ENCODE measurements at places on chromosomes 2 and 18.

DNA sequence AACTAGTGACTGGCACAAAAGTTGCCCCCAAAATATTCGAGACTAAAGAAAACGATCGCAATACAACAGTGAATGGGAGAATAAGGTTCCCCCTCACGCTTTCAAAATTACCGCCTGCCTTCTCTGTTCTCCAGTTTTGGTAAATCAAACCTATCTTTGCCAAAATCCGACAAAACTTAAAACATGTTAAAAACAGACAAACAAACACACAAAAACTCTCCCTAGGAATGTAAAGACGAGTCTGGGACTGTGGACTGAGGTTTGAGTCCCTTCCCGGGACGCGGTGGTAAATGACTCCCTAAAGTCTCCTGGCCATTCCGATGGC lies 435 bp upstream of the IMPACT start:
- peaks cover 4% of the 10 kb centered on the region for H3K4me1 ChIP-seq
- H3K36me3 ChIP-seq, result peaks cover 3% of the 10 kb centered on the region
- H3K4me3 ChIP-seq, result peak overlapping the region; percentile 72
- no peak for DNase-seq
- peak overlapping the region; percentile 92 for H3K27ac ChIP-seq

GRCh38 chr2:53777134-53777533 lies 9.5 kb downstream of the CHAC2 start:
- H3K27me3 ChIP-seq, result no peaks in the 10 kb centered on the region
- no peak overlapping the region for H3K27ac ChIP-seq
- no peak overlapping the region for H3K4me3 ChIP-seq
- peaks cover 4% of the 10 kb centered on the region for H3K36me3 ChIP-seq

- H3K27ac ChIP-seq, result no peak overlapping the region
- no peak for DNase-seq
- H3K36me3 ChIP-seq, result no peaks in the 10 kb centered on the region
Observed at GRCh38 chr2:47611771-47612170, 171.2 kb upstream of the MSH6 start.

- no peaks in the 10 kb centered on the region for H3K36me3 ChIP-seq
- no peak overlapping the region for H3K27ac ChIP-seq
- no peaks in the 10 kb centered on the region for H3K4me1 ChIP-seq
- no peak overlapping the region for H3K4me3 ChIP-seq
- H3K27me3 ChIP-seq, result no peaks in the 10 kb centered on the region
Observed at GRCh38 chr2:147430408-147430807, 414.4 kb upstream of the ACVR2A start.

- H3K27ac ChIP-seq, result peak overlapping the region; percentile 48
- no peak overlapping the region for H3K4me3 ChIP-seq
- no peak for DNase-seq
- H3K27me3 ChIP-seq, result no peaks in the 10 kb centered on the region
Observed at GRCh38 chr2:149733936-149734685, 146.5 kb upstream of the MMADHC start.

DNA sequence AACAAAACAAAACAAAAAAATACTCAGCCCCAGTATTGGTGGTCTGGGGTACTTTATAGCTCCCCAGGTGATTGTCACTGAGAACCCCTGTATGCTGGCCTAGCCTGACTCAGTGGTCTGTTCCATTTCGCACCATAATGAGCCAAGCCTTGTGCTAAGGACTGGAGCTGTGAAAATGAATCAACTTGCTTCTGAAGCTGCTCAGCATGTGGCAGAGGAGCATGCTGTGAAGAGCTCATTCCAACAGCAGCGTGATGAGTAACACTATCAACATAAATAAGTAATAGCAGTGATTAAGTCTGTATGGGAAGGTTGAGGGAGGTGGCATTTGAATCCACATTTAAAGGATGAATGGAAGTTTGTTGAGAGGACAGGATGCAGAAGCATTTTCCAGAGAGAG lies 67.2 kb upstream of the ATL2 start:
- H3K27me3 ChIP-seq, result no peaks in the 10 kb centered on the region
- no peak for DNase-seq
- H3K27ac ChIP-seq, result no peak overlapping the region

GRCh38 chr18:42484648-42485047 lies 529.6 kb downstream of the PIK3C3 start:
- H3K4me3 ChIP-seq, result no peak overlapping the region
- H3K27ac ChIP-seq, result no peak overlapping the region
- no peaks in the 10 kb centered on the region for H3K27me3 ChIP-seq
- no peaks in the 10 kb centered on the region for H3K4me1 ChIP-seq

- H3K36me3 ChIP-seq, result no peaks in the 10 kb centered on the region
- H3K27me3 ChIP-seq, result no peaks in the 10 kb centered on the region
- no peak overlapping the region for H3K4me3 ChIP-seq
- no peak for DNase-seq
- no peak overlapping the region for H3K27ac ChIP-seq
Observed at GRCh38 chr2:3503046-3503445, 16.3 kb downstream of the ADI1 start.

DNA sequence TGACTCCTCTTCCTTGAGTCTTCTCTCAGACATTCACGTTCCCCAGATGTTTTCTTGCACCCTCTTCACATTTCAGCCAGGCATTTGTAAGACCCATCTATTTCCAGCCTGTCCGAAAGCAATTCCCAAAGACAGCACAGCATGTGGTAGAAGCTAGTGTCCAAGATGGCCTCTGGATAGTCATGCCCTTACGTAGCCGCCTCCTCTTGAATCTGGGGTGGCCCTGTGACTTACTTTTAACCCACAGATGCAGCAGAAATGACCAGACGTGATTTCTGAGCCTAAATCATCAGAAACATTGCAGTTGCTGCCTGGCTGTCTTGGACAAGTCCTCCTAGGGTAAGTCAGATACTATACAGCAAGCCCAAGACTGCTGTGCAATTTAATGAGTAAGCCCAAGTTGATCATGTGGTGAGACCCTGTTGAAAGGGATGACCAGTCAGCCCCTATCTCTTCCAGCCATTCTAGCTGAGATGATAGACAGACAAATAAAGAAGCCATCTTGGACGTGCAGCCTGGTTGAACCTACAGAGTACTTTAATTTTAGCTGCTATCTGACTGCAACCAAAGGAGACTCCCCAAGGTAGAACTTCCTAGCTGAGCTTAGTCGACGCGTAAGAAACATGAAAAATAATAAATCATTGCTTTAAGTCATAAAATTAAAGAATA lies 12.3 kb downstream of the ARL5A start:
- no peaks in the 10 kb centered on the region for H3K27me3 ChIP-seq
- H3K27ac ChIP-seq, result no peak overlapping the region
- no peak overlapping the region for H3K4me3 ChIP-seq
- no peak for DNase-seq
- no peaks in the 10 kb centered on the region for H3K4me1 ChIP-seq

- H3K4me1 ChIP-seq, result no peaks in the 10 kb centered on the region
- H3K4me3 ChIP-seq, result no peak overlapping the region
Observed at GRCh38 chr2:50538147-50538546, 493.8 kb downstream of the NRXN1 start.

- H3K27ac ChIP-seq, result no peak overlapping the region
- no peaks in the 10 kb centered on the region for H3K27me3 ChIP-seq
- no peaks in the 10 kb centered on the region for H3K36me3 ChIP-seq
- no peaks in the 10 kb centered on the region for H3K4me1 ChIP-seq
- no peak overlapping the region for H3K4me3 ChIP-seq
- DNase-seq, result no peak
Observed at GRCh38 chr2:28435241-28435640, 42.6 kb downstream of the FOSL2 start.

DNA sequence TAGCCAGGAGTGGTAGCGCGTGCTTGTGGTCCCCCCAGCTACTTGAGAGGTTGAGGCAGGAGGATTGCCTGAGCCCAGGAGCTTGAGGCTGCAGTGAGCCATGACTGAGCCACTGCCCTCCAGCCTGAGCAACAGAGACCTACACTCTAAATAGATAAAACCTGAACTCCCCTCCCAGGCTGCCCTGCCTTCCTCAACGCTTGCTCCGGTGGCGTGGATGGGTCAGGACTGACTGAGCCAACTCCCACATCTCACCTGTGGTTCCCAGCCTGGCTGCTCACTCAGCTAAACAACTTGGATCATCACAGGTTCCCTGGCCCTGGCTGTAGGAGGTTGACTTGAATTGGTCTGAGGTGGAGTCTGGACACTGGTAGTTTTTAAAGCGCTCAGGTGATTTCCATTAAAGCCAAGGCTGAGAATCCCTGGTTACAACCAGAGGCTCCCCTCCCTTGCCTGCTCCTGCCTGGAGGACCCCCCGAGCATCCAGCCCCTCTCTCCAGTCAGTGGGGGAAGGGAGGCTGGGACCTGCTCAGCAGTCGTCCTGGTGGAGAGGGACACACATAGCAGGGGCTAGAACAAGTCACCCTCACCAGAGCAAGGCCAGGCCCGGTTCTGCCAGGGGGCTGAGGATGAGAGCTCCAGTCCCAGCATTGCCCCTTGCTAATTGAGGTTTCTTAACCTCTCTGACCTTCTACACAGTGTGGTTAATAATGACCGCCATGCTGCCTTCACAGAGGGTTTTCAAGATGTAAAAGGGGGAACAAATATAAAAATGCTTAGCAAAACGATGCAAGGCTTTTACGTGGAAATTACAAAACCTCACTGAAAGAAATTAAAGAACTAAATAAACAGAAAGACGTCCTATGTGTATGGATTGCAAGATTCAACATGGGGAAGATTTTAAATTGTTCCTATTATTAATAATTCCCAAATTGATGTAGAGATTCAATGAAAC lies 46.9 kb upstream of the TAF1B start:
- no peaks in the 10 kb centered on the region for H3K36me3 ChIP-seq
- no peaks in the 10 kb centered on the region for H3K27me3 ChIP-seq

GRCh38 chr2:159090514-159091201 lies 122.2 kb downstream of the TANC1 start:
- H3K27me3 ChIP-seq, result no peaks in the 10 kb centered on the region
- H3K4me1 ChIP-seq, result peaks cover 55% of the 10 kb centered on the region
- no peak overlapping the region for H3K4me3 ChIP-seq
- no peaks in the 10 kb centered on the region for H3K36me3 ChIP-seq
- H3K27ac ChIP-seq, result peak overlapping the region; percentile 86

- H3K27ac ChIP-seq, result no peak overlapping the region
- no peak overlapping the region for H3K4me3 ChIP-seq
- H3K36me3 ChIP-seq, result peaks cover 53% of the 10 kb centered on the region
Observed at GRCh38 chr2:189772212-189772611, 9.6 kb upstream of the OSGEPL1 start.

- DNase-seq, result no peak
- no peaks in the 10 kb centered on the region for H3K4me1 ChIP-seq
- no peak overlapping the region for H3K4me3 ChIP-seq
Observed at GRCh38 chr18:79515331-79515730, 119.6 kb downstream of the NFATC1 start.

- peak overlapping the region; percentile 99 for H3K27ac ChIP-seq
- H3K27me3 ChIP-seq, result no peaks in the 10 kb centered on the region
- no peak for DNase-seq
- H3K36me3 ChIP-seq, result peaks cover 4% of the 10 kb centered on the region
- H3K4me3 ChIP-seq, result peak overlapping the region; percentile 90
Observed at GRCh38 chr2:677959-678550, 849 bp upstream of the TMEM18 start.

Measured in Panc1 (cell line).